ENCODE measurements at places on chromosomes 16 and 17.

- DNase-seq = no peak
These were observed 4.7 kb downstream of the CORO1A start for GRCh38 chr16:30187971-30188561.

DNA sequence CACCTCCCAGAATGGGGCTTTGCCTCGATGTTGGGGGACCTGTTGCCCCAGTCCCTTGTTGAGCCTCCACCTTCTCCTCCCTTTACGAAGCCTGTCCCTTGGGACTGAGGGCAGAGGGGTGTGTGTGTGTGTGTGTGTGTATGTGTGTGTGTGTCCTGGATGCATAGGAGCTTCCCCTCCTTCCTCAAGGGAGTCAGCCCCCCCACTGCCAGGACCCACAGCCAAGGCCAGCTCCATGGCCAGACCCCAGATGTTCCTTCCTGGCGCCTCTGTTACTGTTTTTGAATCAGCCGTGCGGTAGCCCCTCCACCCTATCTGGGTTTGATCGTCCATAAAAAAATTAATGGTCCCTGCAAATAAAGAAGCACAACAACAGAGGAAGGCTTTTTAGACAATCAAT, 17.7 kb upstream of the DOK4 start:
- DNase-seq = no peak

DNA sequence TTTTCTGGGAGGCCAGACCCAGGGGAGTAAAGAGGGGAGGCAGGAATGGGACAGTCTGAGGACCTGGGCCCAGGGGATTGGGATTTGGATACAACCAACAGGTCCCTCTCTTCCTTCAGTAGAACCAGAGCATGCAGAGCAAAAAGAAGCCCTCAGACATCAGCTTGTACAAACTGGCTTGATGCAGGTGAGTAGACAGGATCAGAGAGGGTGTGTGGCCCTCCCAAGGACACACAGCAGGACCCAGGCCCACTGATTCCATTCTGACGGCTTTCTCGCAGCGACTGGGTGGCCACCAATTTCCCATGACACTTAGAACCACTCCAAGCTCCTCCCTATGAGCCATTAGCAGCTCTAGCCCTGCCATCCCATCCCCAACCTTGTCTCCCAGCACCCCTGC, 63.6 kb downstream of the ABCC6 start:
- DNase-seq = no peak

GRCh38 chr17:49633762-49634484, 44.0 kb downstream of the SPOP start:
- DNase-seq = no peak

GRCh38 chr17:49404361-49404760, 10.3 kb downstream of the PHB1 start:
- no peak for DNase-seq

DNA sequence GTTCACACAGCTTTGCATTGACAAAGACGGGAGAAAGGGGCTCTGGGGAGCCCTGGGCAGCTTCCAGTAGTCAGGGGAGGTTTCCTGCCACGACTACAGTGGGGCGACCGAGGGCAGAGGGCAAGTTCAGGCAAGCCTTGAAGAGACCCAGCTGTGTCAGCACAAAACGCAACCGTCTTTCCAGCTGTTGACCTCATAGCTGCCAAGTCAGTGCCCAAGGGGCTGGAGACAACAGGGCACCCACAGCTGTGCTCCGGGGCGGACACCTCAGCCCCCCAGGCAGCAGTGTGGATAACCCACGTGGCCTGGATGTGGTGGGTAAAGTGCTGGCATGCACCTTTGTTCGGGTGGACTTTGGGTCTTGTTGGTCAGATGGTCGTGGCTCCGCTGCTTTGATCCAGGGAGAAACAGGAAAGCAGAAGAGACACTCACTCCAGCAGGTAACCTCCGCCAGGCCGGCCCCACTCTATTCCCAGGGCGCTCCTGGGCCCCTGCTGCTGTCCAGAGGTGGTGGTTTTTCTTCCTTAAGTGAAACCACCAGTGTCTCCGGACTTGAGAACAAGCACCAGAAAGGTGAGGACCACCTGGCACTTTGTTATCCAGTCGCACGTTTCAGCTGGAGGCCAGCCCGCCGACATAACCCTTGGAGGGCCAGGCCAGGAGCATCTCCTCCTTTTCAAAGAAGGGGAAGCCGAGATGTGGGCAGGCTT, 17.6 kb upstream of the CBX2 start:
- DNase-seq = no peak

- no peak for DNase-seq
These were observed 162.1 kb upstream of the SALL1 start for GRCh38 chr16:51313198-51313597.

DNA sequence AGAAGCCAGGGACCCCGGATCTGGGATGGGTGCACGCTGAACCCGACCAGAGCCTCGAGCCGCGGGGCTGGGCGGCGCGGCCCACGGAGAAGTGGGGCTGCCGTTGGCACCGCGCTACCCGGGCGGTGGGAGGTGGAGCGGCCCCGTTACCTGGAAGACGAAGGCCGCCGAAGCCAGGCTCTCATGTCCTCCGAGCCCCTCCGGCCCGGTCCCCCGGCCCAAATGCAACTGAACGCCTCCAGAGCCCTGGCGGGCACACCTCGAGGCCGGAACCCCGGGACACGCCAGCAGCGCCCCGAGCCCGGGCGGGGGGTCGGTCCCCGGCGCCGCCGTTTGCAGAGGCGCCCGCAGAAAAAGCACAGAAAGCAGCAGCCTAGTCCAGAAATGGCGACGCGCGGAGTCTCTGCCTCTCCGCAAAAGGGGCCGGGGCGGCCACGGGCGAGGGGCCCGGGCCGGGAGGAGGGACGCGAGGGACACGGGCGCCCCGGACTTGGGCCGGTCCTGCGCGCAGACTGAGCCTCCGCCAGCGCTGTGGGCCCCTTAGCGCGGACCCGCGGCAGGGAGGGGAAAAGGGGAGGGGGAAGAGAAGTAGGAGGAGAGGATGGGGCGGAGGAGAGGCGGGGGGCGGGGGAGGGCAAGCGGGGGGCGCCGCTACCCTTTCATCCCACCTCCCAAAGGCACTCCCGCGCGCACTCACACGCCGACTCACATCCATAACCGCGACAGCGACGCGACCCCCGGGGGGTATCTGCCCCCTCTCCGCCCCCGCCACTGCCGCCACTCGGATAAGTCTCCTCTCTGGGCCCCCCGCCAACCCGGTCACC, 1.4 kb downstream of the AXIN2 start:
- no peak for DNase-seq

GRCh38 chr17:67116045-67116575, 71.8 kb downstream of the CACNG1 start:
- no peak for DNase-seq

DNA sequence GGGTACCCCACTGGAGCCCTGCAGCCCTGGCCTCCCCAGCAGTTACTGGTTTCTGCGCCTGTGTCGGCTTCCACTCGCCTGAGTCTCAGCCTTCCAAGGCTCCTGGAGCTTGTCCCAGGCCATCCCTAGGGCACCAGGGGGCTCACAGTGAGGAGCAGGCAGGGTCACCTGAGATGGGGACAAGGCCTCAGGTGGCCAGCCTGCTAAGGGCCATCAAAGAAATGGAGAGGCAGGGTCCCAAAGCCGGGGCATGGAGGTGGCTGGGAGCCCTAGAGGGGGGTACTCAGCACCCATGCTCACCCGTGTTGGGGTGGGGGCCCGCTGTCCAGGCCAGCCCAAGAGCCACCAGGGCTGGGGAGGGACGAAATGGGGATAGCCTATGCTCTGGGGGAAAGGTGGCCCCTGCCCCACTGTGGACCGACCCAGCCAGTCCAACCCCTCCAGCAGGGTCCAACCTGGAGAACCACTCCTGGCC, 1.3 kb downstream of the FASN start:
- DNase-seq = no peak

DNA sequence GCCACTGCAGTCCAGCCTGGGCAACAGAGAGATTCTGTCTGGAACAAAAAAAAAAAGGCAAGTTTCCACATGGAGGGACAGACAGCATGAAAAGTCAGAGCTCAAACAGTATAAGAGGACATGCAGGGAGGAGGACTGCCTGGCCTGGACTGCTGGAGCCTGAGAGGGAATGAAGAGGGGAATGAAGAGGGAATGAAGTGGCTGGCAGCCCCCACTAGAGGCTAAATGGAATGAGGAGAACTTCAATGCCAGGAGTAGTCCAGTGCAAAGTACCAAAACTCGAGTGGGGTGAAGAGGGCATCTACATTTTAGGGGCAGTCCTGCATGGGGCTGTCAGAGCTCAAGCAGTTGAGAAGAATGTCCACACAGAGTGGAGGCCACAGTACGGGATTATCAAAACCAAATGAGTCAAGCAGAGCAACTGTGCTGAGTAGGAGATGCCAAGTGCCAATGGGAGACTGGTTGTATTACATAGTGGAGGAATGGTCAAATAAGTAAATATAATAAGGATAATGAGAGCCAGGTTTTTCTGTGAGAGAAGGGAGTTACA, 22.9 kb downstream of the IKZF3 start:
- DNase-seq = no peak

DNA sequence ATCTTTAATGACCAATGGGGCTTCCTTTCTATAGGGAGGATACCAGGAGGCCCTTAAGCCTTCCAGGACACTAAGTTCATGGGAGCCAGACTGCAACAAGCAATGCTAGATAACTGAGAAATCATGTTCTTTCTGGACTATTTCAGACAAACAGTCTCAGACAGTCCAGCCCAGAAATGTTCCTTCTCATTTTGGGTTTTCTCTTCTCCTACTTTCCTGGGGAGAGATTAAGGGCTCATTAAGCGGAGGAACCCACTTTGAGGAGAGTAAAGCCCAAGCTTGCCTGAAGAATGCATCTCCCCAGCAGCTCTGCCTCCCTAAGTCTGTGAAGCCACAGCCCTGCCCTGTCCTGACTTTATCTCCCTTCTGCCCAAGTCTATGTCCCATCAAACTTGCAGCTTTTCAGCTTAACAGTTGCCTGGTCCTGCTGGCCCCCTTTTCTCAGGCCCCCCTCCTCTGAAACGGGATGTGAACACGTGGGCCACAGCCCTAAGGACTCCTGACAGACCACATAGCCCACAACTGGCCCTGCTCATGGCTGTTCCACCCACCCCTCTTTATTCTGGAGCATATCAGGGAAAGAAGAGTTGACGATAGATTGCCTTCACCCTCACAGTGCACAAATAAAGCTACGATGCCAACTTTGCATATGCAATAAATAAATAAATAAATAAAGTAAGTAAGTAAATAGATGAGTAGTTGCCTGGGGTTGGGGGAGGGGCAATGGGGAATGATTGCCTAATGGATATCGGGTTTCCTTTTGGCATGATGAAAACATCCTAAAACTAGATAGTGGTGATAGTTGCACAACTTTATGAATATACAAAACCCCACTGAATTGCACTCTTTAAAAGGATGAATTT, 111.0 kb downstream of the N4BP1 start:
- DNase-seq = no peak

- DNase-seq = no peak
These were observed 38.1 kb upstream of the RHOT1 start for GRCh38 chr17:32104158-32104557.

DNA sequence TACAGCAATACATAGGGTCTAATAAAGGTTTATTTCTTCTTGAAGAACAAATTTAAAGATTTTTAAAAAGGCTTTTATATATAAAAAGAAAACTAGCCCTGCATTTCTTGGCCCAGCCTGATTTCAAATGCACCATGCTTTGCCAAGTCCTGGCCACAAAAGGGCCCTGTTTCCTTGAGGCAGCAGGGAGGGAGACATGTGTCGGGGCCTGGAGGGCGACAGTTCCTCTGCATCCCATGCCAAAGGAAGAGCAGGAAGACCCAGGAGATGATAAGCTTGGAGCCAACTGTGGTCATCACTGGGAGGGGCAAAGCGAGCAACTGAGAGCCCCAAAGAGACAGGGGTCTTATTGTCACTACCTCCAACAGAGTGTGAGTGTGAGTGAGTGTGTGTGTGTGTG, 571.5 kb upstream of the PSMD7 start:
- no peak for DNase-seq

DNA sequence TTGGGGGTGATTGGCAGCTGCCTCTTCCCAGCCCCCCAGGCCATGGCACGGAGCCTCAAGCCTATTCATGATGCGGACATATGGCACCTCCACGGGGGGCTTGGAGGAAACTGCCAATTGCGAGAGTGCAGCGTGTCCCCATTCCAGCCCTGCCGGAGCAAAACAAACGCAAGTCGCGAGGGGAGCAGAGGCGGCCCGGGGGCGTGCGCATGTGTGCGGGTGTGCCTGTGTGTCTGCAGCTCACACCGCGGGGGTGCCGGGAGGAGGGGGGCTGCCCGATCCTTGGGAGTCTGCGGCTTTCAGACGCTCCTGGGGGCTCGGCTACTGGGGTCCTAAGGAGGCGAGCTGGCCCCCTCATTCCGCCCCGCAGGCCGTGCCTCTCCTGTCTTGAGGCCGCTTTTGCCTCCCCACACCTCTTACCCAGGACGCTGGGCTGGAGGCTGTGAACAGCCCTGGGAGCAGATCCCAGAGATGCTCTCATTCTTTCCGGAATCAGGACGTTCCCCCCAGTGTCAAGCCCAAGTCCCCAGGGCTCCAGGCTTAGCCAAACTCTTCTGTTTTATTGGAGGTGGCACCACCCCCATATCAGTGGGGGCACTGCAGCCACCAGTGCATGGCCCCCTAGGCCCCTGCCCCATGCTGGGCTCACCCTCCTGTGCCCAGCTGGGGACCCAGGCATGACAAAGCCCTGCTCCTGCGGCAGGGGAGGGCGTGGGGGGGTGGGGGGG, 29.1 kb downstream of the ENDOV start:
- no peak for DNase-seq

GRCh38 chr17:74605361-74605760, 13.3 kb upstream of the CD300LD start:
- no peak for DNase-seq

DNA sequence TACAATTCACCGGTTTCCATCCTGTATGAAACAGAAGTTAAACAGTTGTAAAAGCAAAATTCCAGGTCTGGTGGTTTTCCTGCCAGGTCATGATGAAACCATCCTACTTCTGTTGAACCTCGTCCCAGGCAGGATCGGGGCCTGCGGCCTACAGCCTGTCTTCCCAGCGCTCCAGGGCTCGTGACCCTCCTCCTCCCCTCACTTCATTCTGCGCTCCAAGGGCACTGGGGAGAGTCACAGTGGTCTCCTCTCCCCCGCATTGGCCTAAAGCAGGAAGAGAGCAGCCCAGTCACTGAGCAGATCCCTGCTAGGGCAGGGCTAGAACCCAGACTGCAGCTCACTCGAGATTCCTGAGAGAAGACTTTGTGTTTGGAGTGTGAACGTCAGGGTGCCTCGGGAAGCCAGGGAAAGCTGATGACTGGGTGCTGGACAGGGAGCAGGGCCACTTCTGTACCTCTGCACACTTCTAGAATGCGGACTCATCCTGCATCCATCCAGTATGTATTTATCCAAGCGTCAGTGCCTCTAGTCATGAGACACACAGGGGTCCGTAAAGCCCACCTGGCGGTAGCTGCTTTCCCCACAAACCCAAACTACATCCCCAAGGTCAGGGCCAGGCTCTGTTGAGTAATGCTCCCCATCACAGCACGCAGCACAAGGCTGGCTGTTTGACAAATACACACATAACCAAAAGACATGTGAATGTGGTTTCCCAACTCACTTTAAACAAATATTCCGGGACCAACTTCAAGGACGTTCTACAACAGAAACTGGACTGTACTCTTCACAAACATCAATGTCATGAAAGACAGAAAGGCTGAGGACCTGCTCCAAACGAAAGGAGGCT, 1.7 kb upstream of the ITGAE start:
- no peak for DNase-seq

GRCh38 chr17:53101706-53102105, 721.0 kb upstream of the KIF2B start:
- DNase-seq = no peak

Data from stimulated activated CD4-positive, alpha-beta T cell treated with anti-CD3 and anti-CD28 coated beads, Interleukin-12 subunit alpha, Interleukin-12 subunit beta, amount 100 ng/mL, for 24 hours (primary cell).